ENCODE measurements at places on chromosomes 13 and 19. TPM values are rescaled to one million over a fixed set of nuclear protein-coding genes. Genes with fewer than 3 reads are reported as not detected.

Gene CERS1
- total RNA-seq, result not detected

DNA sequence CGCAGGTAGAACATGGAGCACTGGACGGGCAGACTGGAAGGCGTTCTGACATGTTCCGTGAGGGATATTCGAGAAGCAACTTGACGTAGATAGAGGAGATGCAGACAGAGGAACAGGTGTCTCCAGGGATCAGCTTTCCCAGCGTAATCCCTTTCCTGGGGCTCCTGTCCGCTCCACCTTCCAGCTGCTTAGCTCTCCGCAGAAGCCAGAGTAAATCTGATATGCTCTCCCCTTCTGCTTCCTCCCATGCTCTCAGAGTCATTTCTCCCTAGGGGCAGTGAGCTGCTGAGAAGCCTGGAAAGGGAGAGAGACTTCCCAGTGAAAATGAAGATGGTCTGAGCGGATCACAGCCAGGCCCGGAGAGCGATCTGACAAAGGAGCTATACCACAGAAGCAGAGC lies 23.0 kb upstream of the OLFM4 start:
- no peaks in the 10 kb centered on the region for H3K36me3 ChIP-seq
- no peaks in the 10 kb centered on the region for H3K4me1 ChIP-seq
- no peak for DNase-seq
- H3K27ac ChIP-seq, result no peak overlapping the region
- no peak overlapping the region for H3K4me3 ChIP-seq

Gene AXL
- not detected for total RNA-seq

- H3K4me1 ChIP-seq, result no peaks in the 10 kb centered on the region
- H3K27ac ChIP-seq, result no peak overlapping the region
- no peaks in the 10 kb centered on the region for H3K36me3 ChIP-seq
- H3K27me3 ChIP-seq, result peaks cover 81% of the 10 kb centered on the region
Measured at GRCh38 chr19:19214892-19215291, 3.1 kb downstream of the NCAN start.

DNA sequence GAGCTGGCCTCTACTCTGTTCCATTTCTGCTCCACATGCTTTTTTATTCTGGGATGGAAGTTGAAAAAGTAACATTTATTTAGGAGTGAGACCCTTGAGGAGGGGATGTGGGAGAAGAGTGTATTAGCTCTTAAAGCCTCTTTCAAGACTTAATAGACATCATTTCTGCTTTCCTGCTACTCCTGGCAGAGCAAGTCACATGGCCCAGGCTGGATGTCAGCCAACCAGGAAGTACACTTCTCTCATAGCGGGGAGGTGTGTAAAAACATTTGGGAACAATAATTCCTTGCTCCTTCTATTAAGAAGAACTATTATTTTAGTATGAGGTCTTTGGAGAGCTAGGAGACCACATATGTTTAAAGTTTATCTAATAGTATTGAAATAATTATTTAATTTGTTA lies 40.6 kb upstream of the FAM216B start:
- no peaks in the 10 kb centered on the region for H3K36me3 ChIP-seq
- DNase-seq, result no peak
- no peaks in the 10 kb centered on the region for H3K4me1 ChIP-seq

DNA sequence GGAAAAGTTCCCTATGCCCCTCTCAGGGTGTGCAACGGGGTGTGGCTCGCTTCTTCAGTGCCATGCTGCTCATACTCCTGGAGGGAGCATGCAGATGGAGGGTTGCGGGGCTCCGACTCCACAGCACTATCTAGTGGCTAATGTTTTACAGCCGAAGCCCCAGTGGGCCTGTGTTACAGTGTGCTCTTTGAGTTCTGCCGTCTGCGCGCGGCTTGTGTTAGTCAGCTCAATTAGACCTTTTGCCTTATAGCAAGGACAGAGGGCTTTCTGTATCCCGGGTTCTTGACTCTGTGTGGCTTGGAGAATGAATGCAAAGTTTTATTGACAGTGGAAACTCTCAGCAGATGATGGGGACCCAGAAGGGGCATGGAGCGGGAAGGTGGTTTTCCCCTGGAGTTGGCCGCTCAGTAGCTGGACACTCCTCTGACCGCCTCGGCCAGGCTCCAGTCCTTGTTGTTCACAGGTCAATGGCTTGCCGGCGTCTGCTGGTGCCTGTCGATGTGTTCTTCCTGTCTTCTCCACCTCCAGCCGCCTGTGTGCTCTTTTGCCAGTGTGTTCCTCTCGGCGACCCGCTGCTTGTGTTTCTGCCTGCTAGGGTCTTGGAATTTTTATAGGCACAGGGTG lies 383.4 kb downstream of the LMO7 start:
- no peak for DNase-seq
- H3K36me3 ChIP-seq, result no peaks in the 10 kb centered on the region
- no peak overlapping the region for H3K27ac ChIP-seq
- no peaks in the 10 kb centered on the region for H3K27me3 ChIP-seq

- no peak overlapping the region for H3K27ac ChIP-seq
- no peak for DNase-seq
- H3K27me3 ChIP-seq, result no peaks in the 10 kb centered on the region
- H3K36me3 ChIP-seq, result peaks cover 18% of the 10 kb centered on the region
- no peak overlapping the region for H3K4me3 ChIP-seq
- no peaks in the 10 kb centered on the region for H3K4me1 ChIP-seq
Measured at GRCh38 chr19:1999856-2000515, 15.5 kb downstream of the BTBD2 start.

- no peak for DNase-seq
- no peaks in the 10 kb centered on the region for H3K36me3 ChIP-seq
- no peaks in the 10 kb centered on the region for H3K4me1 ChIP-seq
- no peaks in the 10 kb centered on the region for H3K27me3 ChIP-seq
- H3K4me3 ChIP-seq, result no peak overlapping the region
Measured at GRCh38 chr13:28744091-28744536, 25.3 kb upstream of the SLC46A3 start.

- no peak for DNase-seq
- no peaks in the 10 kb centered on the region for H3K4me1 ChIP-seq
- H3K27ac ChIP-seq, result no peak overlapping the region
- H3K27me3 ChIP-seq, result no peaks in the 10 kb centered on the region
Measured at GRCh38 chr13:90414691-90415596, 932.5 kb upstream of the MIR17HG start.

Measured in T-cell (primary cell).